GM13976 (cell line): ENCODE measurements at places on chromosomes 12 and 14.

- DNase-seq = peak; percentile 39
Measured at GRCh38 chr14:93655078-93655750, 133.1 kb downstream of the PRIMA1 start.

GRCh38 chr14:92460916-92461579 is 52.5 kb upstream of the RIN3 start:
- peak; percentile 69 for DNase-seq

DNA sequence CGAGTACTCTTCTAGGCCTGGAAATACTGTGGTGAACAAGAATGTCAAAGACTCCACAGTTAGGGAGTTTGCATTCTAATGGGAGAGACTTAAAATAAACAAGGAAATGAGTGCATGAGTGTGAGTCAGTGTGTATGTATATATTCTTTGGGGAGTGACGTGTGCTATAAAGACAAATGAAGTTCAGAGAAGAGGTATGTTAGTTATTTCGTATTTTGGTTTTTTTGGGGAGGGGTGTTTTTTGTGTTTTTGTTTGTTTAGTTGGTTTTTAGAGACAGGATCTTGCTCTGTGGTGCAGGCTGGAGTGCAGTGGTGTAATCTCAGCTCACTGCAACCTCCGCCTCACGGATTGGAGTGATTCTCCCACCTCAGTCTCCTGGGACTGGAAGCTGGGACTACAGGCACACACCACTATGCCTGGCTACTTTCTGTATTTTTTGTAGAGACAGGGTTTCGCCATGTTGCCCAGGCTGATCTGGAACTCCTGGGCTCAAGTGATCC is 74.3 kb downstream of the SRGAP1 start:
- DNase-seq = no peak

- DNase-seq = no peak
Measured at GRCh38 chr14:36585100-36585499, 2.7 kb upstream of the NKX2-8 start.

- DNase-seq = no peak
Measured at GRCh38 chr12:50402264-50403000, 1.7 kb downstream of the LARP4 start.

- no peak for DNase-seq
Measured at GRCh38 chr12:76706101-76706500, 57.8 kb upstream of the ZDHHC17 start.

- DNase-seq = no peak
Measured at GRCh38 chr14:100695423-100695738, 31.3 kb upstream of the DLK1 start.

GRCh38 chr14:85789506-85789905 is 259.6 kb downstream of the FLRT2 start:
- no peak for DNase-seq

DNA sequence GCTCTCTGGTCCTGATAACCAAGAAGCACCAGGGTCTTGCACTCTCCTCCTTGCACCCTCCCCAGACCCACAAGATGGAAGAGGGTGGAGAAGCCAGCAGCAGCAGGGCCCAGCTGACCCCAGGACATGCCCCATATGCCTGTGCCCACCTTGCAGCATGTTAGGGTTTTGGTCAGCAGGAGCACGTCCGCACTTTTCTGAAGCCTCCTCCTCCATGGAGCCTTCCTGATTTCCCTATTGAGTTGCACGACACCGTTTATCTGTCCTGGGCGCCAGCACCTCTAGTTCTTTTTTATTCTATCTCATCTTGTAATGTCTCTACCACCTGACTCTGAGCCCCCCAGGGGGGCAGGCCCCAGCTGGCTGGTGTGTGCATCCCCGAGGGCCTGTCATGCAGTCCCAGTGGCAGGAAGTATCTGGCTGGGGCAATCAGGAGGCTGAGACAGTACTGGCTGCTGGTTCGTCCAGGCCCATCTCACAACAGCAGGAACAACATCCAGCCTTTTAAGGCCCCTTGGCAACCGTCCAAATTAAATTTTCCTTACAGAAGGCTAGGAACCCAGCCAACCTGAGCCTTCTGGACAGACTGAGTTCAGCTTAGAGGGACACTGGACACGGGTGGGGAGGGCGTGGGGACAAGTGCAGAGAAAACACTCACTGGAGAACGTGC is 39.6 kb downstream of the CCDC85C start:
- no peak for DNase-seq

GRCh38 chr12:62519043-62519442 is 52.4 kb downstream of the MON2 start:
- no peak for DNase-seq

DNA sequence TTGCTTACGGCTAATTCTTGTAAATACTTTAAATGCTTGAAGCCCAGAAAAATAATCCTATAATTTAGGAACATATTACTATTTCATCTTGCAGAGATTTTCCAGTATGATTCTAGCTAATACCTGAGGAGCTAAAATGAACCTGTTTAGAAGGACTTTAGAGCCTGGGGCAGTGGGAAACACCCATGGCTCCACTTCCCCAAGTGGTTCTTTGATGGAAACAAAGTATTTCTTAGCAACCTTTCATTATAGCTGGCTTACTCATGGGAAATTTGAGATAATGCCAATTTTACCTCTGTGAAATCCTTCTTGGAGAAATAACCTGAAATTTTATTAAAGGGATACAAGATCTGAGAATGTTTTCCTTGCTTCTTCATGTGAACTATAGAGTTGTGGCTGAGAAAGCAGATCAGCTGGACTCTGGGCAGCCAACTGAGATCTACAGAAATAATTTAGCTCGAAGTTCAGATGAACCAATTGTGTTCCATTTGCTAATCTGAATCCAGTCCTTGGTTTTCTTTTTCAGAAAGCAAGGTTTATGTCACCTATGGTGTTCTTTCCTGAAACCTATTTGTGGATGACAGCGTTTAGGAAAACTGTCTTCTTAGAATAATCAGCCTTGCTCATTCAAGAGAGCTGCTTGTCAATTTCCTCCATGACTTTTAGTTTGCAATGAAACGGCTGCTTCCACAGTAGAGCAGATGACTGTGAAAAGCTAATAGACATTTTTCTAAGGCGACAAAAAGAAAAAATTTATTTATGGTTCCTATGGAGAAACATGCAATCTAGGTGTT is 141.8 kb upstream of the CPM start:
- no peak for DNase-seq

DNA sequence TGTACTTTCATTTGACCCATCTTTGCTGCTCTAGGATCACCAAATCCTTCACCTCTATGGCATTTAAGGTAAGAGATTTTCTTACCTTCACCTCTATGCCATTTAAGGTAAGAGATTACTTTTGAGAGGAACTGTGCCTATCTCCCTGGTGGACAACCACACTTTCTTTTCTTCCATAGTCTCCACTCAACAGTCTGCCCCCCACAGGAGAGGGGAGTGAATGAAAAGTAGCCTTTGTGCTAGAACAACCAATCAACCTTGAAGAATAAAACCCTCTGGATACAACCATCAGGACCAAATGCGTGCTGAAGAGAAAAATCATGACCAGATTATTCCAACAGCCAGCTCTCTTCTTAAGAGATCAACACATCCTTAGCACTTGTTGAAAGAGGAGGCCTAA is 258.6 kb upstream of the TMPO start:
- no peak for DNase-seq
